GM18507 (cell line): ENCODE measurements at places on chromosomes 4 and X.

GRCh38 chr4:8129785-8130184 lies 28.8 kb downstream of the ABLIM2 start:
- no peak for DNase-seq

- DNase-seq: no peak
Observed at GRCh38 chrX:21960569-21961541, 20.3 kb downstream of the SMS start.

DNA sequence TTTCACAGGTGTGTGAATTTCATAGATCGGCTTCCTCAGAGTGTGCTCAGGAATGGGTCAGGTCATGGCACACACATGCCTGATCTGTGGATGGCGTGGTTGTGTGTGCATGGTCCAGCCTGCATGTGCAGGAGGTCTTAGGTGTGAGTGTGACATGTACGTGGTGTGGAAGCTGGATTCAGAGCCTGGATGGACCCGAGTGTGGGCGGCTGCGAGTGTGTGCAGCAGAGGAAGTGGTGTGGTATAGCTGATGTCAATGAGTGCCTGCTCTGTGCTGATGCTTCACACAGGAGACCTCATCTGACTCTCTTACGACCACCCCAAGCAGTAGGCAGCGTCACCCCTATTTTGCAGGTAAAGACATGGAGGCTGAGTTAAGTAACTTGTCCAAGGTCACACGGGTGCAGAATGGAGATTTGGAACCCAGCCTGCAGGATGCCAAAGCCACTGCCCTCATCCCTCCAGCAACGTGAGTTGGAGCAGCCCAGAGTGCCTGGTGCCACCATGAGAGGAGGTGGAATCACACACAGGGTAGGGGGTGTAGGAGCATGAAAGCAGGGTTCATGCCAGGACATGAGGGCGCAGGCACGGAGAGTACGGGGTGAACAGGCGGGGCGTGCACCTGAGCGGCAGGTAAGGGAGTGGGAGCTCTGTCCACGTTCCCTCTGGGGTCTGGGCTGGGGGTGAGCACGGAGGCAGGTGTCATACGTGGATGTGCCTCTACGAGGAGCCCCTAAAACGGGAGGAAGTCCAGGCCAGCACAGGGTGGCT lies 24.2 kb upstream of the C4orf50 start:
- DNase-seq: no peak

DNA sequence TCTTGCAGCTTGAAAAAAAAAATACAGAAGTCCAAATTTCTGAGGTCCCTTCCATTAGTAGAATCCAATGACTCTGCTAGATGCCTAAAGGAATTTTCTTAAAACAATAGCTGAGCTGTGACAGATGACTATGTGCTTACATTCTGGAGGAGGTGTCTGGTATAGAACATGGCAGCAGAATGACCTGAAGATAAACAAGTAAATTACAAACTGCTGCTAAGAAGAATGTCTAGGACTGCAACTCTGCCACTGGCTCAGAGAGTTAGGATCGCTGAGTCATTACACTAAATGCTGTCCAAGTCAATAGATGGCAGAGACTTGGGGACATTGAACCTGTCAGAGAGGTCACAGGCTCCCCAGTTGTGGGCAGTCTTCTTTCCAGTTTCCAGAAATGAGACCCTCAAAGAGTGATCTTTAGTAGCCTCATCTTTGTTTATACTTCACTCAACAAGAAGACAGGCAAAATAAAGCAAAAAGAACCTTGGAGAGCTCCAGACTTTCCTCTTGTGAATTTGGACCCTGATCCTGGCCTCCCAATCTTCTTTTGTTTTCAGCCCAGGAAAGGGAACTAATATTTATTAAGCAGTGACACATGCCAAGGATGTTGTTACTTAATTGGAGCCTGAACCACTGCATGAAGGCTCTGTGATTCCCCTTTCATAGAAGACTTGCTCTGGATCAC lies 56.4 kb upstream of the SCML1 start:
- no peak for DNase-seq

DNA sequence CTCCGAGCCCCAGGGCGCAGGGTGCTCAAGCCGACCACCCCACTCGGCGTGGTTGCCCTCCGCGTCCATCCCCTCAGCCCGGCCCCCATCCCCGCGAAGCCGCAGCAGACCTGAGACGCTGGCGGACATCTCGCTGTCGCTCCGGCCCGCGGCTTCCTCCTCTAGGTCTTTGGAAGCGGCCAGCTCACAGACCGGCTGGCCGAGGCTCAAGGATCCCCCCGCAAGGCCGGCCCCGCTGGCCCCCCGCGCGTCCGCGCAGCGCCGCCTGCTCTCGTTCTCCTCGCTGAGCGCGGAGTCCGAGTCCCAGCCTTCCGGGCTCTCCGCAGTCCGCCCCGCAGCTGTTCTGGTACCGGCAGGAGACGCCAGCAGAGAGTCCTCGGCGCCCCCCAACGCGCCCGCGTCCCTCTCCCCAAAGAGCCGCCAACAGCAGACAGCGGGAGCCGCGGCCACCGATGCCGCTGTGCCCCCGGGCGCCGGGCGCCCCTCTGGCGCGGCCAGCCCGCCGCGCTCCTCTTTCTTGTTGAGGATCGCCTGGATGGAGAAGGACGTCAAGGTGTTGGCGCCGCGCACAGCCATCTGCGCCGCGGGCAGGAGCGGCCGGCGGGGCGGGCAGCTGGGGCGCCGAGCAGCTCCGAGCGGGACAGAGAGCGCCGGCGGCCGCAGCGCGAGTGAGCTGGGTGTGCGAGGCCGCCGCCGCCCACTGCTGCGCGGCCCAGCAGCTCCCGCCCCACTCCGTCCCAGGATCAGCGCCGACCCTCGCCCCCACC lies at the start of gene NKX3-2:
TSS of gene NKX3-2 (minus strand) at position 670 of the 767 bp plus-strand sequence. CDS start at position 576, 94 bp downstream.
- no peak for DNase-seq

GRCh38 chr4:17811078-17811603 lies 362 bp downstream of the NCAPG start:
- no peak for DNase-seq

GRCh38 chrX:38664285-38664684 lies 102.9 kb downstream of the TSPAN7 start:
- DNase-seq: no peak

- no peak for DNase-seq
Observed at GRCh38 chr4:39480902-39481695, 22.2 kb downstream of the LIAS start.

GRCh38 chr4:183201331-183201730 lies 102.3 kb downstream of the WWC2 start:
- no peak for DNase-seq

DNA sequence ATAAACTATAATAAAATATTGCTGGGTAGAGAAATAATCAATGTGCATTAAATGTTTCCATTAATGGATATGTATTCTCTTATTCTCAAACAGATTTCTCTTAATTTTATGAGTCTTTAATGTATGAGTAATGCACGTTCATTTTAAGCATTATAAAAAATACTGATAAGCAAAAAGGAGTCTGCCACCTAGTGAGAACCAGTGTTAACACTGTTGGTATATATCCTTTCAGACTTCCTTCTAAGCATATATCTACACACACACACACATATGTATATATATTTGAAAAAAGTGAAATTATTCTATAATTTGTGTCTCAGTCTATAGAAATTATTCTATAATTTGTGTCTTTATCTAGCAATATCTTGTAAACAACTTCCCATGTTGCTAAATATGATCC lies 49.9 kb upstream of the MTMR1 start:
- no peak for DNase-seq
